ENCODE measurements at places on chromosomes 7 and 10.

DNA sequence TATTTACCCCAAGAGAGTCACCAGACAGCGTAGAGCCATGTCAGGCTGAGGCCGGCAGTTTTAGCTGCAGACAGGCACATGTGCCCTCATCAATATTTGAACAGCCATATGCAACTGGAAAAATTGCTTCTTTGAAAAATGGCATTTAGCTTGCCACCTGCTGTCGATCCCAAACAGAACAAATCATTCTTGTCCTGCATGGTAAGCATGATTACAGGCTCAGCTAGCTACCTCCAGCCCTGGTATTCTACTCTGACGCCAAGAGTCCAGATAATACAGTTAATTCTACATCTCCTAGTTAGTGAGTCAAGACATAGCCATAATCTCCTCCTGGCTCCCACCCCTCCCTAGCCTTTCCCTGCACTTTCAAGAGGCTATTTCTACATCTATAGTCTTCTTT, 7.7 kb downstream of the CREB3L2 start:
- DNase-seq: no peak

DNA sequence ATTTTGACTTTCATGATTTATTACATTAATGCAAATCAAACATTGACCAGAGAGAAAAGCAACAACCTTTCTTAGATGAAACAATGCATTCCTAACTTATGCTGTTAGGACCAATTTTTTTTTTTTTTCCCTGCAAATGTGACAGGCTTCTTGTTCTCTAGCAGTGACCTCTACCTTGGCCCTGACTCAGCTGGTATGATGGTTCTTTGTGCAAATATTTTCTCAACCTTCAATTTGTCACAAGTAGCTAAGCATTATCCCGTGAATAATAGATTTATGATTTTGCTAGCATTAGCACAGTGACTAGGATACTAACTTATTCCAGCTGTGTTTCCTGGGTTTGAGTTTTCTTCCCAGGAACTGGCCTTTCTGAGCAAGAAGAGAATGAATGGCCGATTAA, 64.9 kb downstream of the PPP1R9A start:
- DNase-seq: peak; percentile 79

GRCh38 chr10:31359979-31360378, 41.0 kb downstream of the ZEB1 start:
- DNase-seq: peak; percentile 40

DNA sequence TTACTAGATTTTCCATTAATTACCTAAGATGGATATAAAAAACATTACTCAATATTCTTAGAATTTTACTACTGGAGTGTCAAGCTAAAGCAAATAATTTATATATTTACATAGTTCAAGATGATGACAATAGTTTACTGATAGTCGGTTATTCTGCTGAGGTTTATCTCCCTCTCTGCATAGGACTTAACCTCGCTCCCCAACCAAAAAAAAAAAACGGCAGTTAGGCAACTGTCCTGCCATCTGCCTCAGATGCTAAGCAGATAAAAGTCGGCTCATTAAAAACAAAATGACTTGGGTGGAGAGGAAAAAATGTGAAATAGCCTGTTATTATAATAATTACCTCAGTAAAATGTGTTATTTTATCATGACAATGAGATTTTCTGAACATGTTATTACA, 14.0 kb upstream of the ITGB8 start:
- DNase-seq: no peak

DNA sequence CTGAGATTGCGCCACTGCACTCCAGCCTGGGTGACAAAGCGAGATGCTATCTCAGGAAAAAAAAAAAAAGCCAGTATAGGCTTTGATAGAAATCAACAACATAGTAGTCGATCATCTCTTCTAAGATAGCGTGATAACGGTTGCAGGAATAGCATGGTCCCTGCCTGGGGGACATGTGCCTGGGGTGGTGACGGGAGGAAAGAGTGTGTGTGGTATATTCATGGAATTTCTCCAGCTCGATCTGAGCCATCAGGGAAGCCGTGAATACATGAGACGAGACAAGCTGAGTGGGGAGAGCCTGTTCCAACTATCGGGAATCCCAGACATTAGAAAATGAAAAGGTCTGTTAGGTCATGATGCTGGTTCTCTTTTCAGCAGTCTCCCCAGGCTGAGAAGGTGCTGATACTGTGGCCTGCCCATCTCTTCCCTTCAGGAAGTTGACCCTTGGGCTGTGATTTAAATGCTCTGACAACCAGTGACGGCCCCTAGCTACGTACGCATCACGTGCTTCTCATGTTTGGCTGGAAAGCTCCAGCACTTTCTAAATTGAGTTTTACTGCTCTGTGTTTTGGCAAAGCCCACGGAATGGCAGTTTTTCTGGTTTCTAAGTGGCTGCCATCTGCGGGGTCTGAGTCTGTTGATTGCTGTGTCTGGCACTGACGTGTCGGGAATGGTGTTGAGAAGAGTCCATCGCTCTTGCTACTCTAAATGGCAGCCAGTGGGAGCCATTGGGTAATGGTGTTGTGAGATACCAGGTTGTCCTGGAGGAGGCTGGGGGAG, 229.3 kb downstream of the CCDC3 start:
- no peak for DNase-seq

- no peak for DNase-seq
These were observed 29.6 kb downstream of the GOLGA7B start for GRCh38 chr10:97879241-97879640.

DNA sequence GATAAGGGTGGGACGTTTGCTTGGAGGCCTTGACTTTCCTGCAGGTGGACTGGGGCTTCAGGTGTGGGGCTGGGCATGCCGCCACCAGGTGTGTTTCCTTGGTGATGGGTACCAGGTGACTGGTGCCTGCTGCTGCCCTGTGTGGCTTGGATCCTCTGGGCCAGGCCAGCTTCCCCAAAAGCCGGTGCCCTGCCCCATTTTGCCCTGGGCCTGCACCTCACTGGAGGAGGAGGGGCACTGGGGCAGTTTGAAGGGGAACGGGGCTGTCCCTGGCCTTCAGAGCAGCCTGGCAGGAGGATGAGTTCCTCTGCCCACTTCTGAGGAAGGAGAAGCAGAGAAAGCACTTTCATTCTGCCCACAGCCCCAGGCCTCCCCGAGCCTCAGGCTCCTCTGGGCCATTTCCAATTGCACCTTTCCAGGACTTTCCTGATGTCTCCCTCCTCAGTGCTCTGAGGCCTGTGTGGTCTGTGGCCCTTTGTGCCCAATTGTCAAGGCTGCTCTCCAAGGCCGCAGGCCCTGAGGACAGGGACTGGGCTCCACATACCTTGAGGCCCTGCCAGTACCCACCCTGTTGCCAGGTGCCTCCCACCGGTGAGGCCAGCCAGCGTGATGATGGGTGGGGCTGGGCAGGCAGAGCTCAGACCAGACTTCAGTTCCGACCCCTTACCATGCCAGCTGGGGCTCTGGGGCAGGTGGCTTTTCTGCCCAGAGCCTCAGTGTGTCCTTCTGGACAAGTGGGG, 25.3 kb upstream of the SMARCD3 start:
- no peak for DNase-seq

GRCh38 chr10:66910671-66911070, 15.2 kb upstream of the LRRTM3 start:
- DNase-seq: no peak

DNA sequence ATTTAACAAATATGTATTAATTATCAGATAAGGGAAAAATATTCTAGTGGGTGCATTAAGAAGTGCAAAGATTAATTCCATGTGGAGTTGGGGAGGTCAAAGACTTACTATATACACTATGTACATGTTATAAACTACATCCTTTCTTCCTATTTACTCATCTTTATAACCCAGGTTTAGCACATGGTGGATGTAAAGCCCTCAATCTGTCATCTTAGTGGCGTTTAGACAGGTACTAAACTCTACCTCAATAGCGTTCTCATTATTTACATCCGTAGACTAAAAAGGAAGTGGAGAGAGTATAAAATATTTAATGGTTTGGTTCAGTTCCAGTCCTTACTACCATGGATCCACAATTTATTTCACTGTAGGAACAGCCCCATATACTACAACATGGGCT, 14.8 kb upstream of the CELF2 start:
- no peak for DNase-seq

- no peak for DNase-seq
These were observed 64.5 kb downstream of the PALS2 start for GRCh38 chr7:24637706-24638105.

DNA sequence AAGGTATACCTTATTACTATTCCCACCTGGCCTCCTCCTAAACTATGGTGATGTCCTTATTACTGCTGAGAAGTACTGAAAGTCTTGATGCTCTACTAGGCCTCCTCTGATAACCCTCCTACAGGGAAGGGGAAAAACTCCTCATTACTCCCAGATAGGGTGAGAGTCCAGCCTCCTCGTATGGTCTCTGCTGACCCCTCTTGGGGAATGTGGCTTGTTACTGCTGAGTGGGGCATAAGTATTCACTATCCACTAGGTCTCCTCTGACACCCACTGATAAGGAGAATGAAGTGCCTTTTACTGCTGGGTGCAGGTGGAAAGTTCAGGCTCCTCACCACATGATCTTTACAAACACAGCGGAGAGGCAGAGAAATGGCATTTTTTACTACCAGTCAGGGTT, 222.9 kb downstream of the CHRM2 start:
- DNase-seq: no peak

DNA sequence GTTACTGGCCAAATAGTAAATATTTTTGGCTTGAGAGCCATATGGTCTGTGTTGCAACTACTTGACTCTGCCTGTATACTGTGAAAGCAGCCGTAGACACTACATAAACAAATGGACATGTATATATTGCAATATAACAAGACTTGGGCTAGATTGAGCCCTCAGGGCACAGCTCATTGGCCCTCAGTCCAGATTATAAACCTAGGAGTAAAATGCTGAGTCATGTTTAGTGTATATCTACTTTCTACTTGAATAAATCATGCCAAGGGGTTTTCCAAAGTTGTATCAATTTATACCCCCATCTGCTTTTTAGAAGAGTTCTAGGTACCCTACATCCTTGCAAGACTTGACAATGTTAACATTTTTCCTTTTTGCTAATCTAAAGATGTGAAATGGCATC, 27.4 kb upstream of the POU6F2 start:
- no peak for DNase-seq

GRCh38 chr7:74248156-74248555, 6.0 kb downstream of the RFC2 start:
- DNase-seq: no peak

- no peak for DNase-seq
These were observed 52.3 kb upstream of the ANTXRL start for GRCh38 chr10:46234431-46235060.

- peak; percentile 53 for DNase-seq
These were observed 211.8 kb upstream of the FOXK1 start for GRCh38 chr7:4470246-4470645.

GRCh38 chr10:19815036-19815730, 1.0 kb upstream of the PLXDC2 start:
- peak; percentile 73 for DNase-seq

DNA sequence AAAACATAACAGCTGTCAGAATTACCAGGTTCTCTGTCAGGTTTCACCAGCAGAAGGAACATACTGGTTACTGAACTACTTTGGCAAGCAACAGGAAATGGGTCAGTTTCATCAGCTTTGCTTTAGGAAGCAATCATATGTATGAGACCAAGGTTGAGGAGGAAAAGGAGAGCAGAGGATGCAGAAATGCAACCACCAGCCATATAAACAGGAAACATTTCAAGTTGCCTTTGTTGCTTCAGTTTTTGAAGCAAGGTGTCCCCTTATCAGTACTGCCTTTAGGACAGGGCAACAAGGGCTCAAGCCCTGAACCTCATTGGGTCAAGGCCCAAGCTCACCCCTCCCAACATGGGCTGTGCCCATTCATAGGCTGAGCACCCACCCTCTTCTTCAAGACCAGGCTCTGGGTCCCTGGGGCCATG, 10.2 kb downstream of the HIPK2 start:
- DNase-seq: no peak

DNA sequence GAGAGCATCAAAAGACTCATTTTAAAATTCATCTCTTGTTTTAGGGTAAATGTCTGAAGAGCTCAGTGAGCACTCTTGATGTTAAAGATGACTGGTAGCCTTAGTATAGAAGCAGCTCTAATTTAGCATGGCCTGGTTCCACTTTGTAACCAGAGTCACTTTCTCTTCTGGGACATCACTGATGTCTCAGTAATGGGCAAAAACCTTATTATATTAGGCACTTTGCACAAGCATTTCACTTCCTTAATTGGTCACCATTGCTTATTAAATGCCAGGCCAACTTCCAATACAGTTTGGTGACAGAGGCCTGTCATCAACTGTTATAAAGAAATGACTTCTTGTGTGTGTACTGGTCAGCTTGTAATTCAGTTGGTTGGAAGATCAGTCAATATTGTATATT, 53.0 kb downstream of the STEAP1B start:
- no peak for DNase-seq

DNA sequence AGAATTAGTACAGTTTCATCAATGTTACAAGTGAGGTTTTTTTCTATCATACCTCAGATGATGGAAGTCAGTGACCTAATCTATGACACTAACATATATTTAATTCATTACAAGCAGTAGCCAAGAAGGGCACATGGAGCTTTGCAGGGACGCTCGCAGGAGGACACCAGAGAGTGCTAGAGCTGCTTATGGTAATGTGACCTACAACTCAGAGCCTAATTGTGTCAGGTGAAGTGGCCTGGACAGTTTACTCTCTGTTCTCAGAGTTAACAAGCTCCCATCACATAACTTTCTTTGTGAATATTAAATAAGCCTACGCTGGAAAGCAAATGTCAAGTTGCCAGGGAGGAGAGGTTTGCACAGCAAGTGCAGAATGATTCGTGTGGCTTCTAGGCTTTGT, 11.6 kb upstream of the CNNM2 start:
- no peak for DNase-seq

DNA sequence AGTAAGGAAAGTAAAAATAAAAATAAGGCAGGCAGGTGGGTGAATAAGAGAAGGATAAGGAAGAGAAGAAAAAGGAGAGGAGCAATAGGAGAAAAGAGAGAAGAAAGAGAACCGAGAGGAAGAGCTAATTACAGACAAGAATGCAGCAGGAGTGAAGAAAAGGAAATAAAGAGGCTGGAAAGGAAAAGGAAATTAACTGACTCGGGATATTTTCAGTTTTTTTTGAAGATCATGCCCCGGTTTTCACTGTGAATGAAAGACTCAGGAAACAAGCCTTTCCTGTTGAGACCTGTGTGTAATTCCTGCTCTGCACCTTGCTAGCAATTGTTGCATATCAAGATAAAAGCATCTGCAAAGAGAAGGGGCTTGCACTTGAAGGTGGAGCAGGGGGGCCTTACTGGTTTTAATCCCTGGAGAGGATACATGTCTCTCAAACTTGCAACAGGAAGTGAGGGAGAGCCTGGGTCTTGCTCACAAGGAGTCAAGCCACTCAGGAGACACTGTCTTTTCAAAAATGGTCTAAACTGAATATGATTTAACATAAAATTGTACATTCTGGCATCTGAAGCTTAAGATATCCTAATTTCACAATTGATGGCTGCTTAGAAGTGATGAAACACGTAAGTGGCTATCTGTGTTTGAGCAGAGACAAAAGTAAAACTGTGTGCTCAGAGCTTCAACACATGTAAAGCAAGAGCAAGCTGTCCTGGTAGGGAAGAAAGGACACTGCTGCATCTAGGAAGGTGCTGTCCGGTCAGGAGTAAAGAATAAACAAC, 157.6 kb downstream of the FAM107B start:
- DNase-seq: no peak

Data from tongue (tissue), 3 donors.